ENCODE measurements at places on chromosomes 6 and 20. TPM values are rescaled to one million over a fixed set of nuclear protein-coding genes. Genes with fewer than 3 reads are reported as not detected.

- no peaks in the 10 kb centered on the region for H3K4me1 ChIP-seq
- DNase-seq = peak; percentile 7
- H3K4me3 ChIP-seq = no peak overlapping the region
- no peaks in the 10 kb centered on the region for H3K36me3 ChIP-seq
- H3K27me3 ChIP-seq = no peaks in the 10 kb centered on the region
Measured at GRCh38 chr20:13910492-13910891, 79.9 kb downstream of the SEL1L2 start.

- H3K27ac ChIP-seq = no peak overlapping the region
- H3K27me3 ChIP-seq = no peaks in the 10 kb centered on the region
- peaks cover 5% of the 10 kb centered on the region for H3K4me1 ChIP-seq
- no peak for DNase-seq
- no peak overlapping the region for H3K4me3 ChIP-seq
Measured at GRCh38 chr6:39642270-39642669, 82.9 kb downstream of the KIF6 start.

DNA sequence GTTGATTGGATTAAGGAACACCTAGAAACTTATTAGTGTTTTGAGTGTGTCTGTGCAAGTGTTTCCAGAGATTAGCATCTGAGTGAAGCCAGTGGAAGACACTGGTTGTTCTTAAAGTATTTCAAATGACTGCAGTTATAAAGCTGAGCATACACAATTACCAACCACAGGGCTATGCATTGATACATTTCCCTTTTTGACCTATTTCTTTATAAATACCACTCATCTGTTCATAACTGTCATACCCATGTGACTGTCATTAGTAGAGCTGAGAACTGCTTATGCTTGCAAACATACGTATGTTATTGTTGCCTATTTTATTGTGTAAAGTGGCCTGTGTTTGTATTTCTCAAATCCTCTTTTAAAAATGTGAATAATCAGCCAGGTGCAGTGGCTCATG lies 15.3 kb upstream of the ZC3H12D start:
- no peak overlapping the region for H3K4me3 ChIP-seq
- no peaks in the 10 kb centered on the region for H3K4me1 ChIP-seq
- H3K27ac ChIP-seq = no peak overlapping the region

DNA sequence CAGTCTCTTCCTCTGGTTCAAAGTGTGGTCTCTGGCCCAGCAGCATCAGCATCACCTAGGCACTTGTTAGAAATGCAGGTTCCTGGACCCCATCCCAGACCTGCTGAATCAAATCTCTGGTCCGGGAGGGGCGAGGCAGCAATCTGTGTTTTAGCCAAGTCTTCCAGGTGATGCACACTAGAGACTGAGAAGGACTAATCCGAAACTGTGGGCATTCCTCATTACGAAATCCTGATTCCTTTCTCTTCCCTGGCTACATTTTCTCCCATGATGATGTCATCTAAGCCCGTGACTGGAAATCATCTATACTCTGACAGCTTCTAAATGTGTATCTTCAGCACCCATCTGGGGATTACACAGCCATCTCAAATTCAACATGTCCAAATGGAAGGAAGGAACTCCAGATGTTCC lies 39.7 kb upstream of the PRND start:
- H3K4me1 ChIP-seq = no peaks in the 10 kb centered on the region
- no peak for DNase-seq
- H3K4me3 ChIP-seq = no peak overlapping the region

DNA sequence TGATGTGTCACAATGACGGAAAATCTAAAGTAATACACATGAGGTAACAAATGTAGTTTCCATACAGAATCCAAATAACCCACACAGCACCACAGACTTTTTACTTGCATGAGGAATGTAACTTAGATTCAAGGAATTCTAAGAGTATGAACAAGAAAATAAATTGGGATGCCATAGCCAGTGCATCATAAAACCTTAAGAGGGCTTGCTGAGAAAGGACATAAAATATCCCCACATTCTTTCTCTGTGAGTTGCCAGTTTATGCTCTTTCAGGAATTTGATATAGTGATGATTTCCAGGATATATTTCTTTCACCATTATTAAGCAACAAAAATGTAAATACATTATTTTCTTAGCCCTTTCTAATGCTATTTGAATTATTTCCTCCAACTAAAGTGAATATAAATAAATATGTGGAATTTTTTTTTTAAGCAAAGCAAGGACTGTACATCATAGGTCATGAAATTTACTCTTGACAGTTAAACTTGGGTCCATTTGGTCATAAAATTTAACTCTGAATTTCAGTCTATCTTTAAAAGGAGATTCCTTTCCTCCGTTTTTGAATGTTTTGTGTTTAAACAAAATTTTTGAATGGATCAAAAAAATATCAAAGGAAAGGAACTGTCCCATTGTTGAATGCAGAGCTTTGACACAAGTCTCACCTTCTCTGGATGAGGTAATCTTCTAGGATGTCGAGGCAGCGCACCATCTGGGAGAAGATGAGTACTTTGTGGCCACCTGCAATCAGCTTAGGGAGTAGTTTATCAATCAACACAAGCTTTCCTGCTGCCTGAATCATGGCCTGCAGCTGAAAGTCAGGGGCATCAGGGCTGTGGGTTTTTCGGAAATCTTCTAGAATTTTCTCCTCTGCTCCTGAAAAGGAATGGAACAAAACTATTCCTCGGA lies 116.3 kb upstream of the EMILIN3 start:
- no peaks in the 10 kb centered on the region for H3K4me1 ChIP-seq
- DNase-seq = no peak
- H3K4me3 ChIP-seq = no peak overlapping the region
- H3K27ac ChIP-seq = no peak overlapping the region
- no peaks in the 10 kb centered on the region for H3K27me3 ChIP-seq

DNA sequence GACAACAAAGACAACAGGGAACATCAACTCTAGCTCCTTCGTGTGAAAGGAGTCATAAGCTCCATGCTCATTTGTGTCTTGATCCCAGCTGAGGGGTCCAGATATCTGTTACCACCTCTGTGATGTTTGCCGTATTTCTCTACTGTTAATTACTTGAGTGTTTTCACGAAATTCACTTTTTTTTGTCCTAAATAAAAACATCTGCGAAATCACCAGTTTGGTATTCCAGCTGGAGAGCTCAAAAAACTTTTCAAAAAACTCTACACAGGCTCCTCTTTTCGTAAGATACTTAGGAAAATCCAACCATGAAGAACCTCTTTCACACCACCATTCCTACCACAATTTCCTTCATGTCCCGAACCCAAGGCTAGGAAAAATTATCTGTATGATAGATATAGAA lies 25.3 kb downstream of the TRAF3IP2 start:
- DNase-seq = no peak
- H3K4me3 ChIP-seq = no peak overlapping the region
- H3K36me3 ChIP-seq = peaks cover 3% of the 10 kb centered on the region
- no peak overlapping the region for H3K27ac ChIP-seq
- H3K27me3 ChIP-seq = no peaks in the 10 kb centered on the region
- H3K4me1 ChIP-seq = peaks cover 37% of the 10 kb centered on the region

DNA sequence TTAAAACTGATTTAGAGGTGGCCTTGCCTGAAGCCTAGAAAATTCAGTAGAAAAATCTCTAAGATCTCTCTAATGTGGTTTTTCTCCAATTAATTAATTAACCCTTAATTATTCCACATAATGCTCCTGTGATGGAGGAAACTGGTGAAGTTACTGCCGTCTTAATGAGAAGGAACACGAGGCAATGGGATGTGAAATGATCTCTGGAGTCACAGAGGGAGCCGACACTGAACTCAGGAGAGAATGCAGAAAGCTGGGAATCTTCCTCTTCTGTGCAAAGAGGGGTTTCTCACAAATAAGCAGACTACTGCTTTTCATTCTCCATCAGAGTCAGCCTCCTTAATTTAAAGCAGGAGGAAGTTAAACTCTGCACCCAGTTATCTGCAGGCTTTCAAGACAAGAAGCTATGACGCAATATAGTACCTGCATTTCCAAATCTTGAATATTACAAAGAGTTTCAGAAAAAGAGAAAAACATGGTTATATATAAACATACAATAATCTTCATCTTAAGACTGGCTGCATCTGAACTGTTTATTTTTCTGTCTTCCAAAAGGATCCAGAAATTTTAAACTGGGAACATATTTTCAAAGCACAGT lies 18.1 kb upstream of the SNRPB2 start:
- no peak for DNase-seq
- H3K4me1 ChIP-seq = no peaks in the 10 kb centered on the region
- no peak overlapping the region for H3K27ac ChIP-seq
- no peaks in the 10 kb centered on the region for H3K36me3 ChIP-seq

MYMX gene
- not detected for total RNA-seq

MRAP2 gene
- 4.2 TPM for total RNA-seq

FAM217A gene
- total RNA-seq = not detected

TNFRSF21 gene
- total RNA-seq = 21.8 TPM

CST2 gene
- not detected for total RNA-seq
